ENCODE measurements at places on chromosomes 4 and X. TPM values are rescaled to one million over a fixed set of nuclear protein-coding genes. Genes with fewer than 3 reads are reported as not detected.

The PNMA3 gene
- polyA plus RNA-seq = 2.3 TPM

The PAGE2B gene
- not detected for polyA plus RNA-seq

The CYBB gene
- 15.7 TPM for polyA plus RNA-seq

The DSPP gene
- not detected for polyA plus RNA-seq

The BEX1 gene
- 9.2 TPM for polyA plus RNA-seq

The ALAS2 gene
- 30.3 TPM for polyA plus RNA-seq

All from left lung (tissue), 14 donors.